Fibroblast of the aortic adventitia (primary cell): ENCODE measurements at places on chromosomes 13 and 19. TPM values are rescaled to one million over a fixed set of nuclear protein-coding genes. Genes with fewer than 3 reads are reported as not detected.

The KIR2DL3 gene
- not detected in 2 replicates for total RNA-seq

The TEX26 gene
- total RNA-seq = not detected in 2 replicates

The ZNF90 gene
- total RNA-seq = 1.2 and 1.4 TPM in 2 replicates

The SCN1B gene
- total RNA-seq = 7.0 and 12.1 TPM in 2 replicates

The IRGC gene
- total RNA-seq = not detected in 2 replicates

The MEDAG gene
- total RNA-seq = 122 and 325 TPM in 2 replicates

The SLC25A41 gene
- total RNA-seq = not detected in 2 replicates

The CDKN2D gene
- 3.8 and 9.2 TPM in 2 replicates for total RNA-seq

The LHB gene
- total RNA-seq = not detected in 2 replicates

The SACS gene
- total RNA-seq = 21.9 and 66.2 TPM in 2 replicates

The RFPL4A gene
- not detected in 2 replicates for total RNA-seq

The SIGLEC8 gene
- not detected in 2 replicates for total RNA-seq

The FAM216B gene
- 0.25 TPM in 1 of 2 replicates, not detected in the other for total RNA-seq

The MATK gene
- not detected in 2 replicates for total RNA-seq

The PCDH17 gene
- total RNA-seq = 0.82 and 1.4 TPM in 2 replicates

The PCCA gene
- 22.1 and 23.8 TPM in 2 replicates for total RNA-seq

The ATP1A3 gene
- total RNA-seq = not detected in 2 replicates

The C3 gene
- total RNA-seq = 93.5 and 1,485 TPM in 2 replicates

The MEIOSIN gene
- not detected in 2 replicates for total RNA-seq

The TPTE2 gene
- not detected in 2 replicates for total RNA-seq

The HIF3A gene
- total RNA-seq = 0.49 and 0.99 TPM in 2 replicates

The FCGBP gene
- under 0.01 and 0.33 TPM in 2 replicates for total RNA-seq

The HS6ST3 gene
- 0.36 TPM in 1 of 2 replicates, not detected in the other for total RNA-seq

The ITPKC gene
- total RNA-seq = 12.7 and 15.2 TPM in 2 replicates

The ZNF793 gene
- total RNA-seq = 0.27 and 2.9 TPM in 2 replicates

The MEF2B gene
- 0.27 TPM in 1 of 2 replicates, not detected in the other for total RNA-seq

The KANK3 gene
- 0.09 and 0.16 TPM in 2 replicates for total RNA-seq
